ENCODE measurements at places on chromosomes 11 and 22.
A peak's percentile ranks its signal among the peaks of the same experiment; 100 is the strongest.

GRCh38 chr11:88680806-88681205 lies 343.3 kb upstream of the CTSC start:
- DNase-seq: no peak

DNA sequence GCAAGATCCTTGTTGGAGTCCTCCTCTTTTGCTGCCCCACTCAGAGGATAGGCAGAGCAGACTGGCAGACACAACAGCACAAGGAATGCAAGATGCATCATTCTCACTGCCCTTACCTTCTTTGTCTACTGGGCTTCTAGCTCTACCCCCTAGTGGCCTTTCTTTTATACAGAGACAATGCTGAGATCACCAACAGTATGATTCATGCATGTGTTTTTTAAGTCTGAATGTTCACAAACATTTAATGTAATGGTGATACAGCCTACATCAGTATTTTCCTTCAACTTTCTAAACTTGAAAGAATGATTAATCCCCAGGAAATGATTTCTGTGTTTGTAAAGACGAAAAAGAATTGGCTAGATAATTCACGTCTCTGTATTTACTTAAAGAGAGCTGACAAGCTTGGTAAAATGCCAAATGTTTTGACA lies at the start of gene MMP10:
Gene MMP10 (minus strand): TSS at position 138 of the 428 bp plus-strand sequence. CDS start 37 bp downstream, at position 101.
- no peak for DNase-seq

- DNase-seq: no peak
Observed at GRCh38 chr11:105245781-105246315, 106.3 kb upstream of the CARD18 start.

GRCh38 chr11:128859563-128860441 lies 7.3 kb downstream of the KCNJ1 start:
- peak; percentile 49 for DNase-seq

DNA sequence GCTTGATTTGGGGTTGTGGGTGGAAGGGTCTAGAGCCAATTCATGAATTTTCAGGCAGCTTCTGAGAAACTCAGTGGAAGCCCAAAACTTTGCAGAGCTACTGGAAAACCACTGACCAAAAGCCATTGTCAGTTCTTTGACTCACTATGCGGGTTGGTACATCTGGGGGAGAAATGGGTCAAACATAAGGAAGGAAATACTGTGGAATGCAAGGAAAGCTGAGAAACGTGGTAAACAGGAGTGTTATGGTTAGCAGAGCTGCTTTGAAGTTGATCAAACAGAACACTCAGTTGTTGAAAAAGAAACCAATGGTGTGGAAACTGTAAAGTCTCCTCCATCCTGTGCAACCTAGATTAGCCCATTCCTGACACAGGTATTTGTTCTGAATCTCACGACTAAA lies 6.3 kb upstream of the ABTB2 start:
- no peak for DNase-seq

GRCh38 chr11:10294290-10294953 lies 403 bp upstream of the SBF2 start:
- no peak for DNase-seq

- DNase-seq: no peak
Observed at GRCh38 chr22:47198801-47199251, 436.4 kb downstream of the TBC1D22A start.

DNA sequence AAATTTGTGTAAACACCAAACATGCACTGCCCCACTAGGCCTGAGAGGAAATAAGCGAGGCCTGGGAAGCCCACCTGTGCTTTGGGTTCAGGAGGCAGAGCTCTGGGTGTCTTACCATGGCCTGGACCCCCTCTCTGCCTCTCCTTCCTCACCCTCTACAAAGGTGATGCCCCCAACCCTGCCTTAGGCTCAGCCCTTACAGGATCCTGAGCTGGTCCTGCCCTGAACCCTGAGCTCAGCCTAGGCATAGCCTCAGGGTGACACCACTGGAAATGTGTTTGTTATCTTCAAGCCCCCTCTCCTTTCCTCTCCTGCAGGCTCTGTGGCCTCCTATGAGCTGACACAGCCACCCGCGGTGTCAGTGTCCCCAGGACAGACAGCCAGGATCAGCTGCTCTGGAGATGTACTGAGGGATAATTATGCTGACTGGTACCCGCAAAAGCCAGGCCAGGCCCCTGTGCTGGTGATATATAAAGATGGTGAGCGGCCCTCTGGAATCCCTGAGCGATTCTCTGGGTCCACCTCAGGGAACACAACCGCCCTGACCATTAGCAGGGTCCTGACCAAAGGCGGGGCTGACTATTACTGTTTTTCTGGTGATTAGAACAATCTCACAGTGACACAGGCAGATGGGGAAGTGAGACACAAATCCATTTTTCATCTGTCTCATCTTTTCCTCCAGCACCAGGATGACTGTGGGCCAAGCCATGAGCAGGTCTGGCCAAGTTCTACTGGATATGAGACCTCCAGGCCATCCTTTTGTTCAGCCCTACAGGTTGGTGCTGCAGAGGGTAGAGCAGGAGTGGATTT lies 117.8 kb downstream of the GGTLC2 start:
- DNase-seq: no peak

DNA sequence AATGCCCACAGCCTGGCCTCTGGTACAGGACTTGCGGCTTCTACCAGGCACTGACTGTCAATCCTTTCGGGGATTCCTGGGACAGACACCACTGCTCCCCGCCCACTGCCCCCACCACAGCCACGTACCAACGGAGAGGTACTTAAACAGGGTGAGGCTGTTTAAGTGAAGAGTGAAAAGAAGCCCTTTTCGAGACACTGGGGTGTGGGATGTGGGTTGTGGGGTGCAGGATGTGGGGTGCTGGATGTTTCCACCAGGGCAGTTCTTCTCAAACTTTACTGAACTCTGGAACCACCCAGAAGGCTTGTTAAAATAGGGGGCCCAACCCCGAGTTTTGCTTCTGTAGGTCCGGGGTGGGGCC lies 34.2 kb upstream of the PRR5 start:
- DNase-seq: no peak

DNA sequence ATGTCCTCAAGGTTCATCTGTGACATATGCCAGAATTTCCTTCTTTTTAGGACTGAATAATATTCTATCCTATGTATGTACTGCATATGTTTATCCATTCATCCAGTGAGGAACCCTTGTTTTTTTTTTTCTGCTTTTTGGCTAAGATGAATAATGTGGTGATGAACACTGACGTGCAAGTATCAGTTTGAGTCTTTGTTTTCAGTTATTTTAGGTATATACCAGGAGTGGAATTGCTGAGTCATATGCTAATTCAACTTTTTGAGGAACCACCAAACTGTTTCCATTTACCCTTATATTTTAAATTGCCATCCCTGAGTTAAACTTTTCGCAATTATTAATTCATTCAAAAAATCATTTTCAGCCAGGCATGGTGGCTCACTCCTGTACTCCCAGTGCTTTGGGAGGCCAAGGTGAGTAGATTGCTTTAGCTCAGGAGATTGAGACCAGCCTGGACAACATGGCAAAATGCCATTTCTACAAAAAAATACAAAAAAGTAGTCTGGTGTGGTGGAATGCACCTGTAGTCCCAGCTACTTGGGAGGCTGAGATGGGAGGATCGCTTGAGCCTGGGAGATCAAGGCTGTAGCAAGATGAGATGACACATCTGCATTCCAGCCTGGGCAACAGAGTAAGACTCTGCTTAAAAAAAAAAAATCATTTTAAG lies 64.2 kb downstream of the MICAL2 start:
- no peak for DNase-seq

GRCh38 chr22:38220163-38220562 lies 18.4 kb downstream of the MAFF start:
- no peak for DNase-seq

DNA sequence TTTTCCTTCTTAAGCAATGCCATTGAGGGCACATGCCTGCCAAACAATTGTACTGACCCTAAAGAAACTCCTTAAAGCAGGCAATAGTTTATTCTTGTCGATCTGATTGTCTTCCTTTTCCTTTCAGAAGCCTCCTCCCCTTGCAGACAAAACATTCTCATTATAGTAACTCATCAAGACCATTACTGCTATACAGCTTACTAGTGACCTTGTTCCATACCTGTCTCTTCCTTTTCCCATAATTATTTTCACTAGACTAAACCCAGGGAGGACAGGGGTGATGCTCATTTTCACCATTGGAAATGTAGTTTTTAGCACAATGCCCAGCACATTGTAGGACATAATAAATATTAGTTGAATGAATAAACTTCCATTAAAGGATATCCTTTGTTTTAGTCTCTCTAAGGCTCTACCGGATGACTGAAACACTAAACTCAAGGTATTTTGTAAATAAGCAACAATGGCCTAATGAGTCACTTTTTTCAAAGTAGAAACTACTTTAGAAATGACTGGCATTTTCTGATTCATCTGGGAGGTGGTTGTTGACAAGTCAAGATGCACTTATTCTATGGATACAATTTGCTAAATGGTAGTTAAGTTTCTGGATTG lies 9.3 kb upstream of the MSANTD4 start:
- no peak for DNase-seq

DNA sequence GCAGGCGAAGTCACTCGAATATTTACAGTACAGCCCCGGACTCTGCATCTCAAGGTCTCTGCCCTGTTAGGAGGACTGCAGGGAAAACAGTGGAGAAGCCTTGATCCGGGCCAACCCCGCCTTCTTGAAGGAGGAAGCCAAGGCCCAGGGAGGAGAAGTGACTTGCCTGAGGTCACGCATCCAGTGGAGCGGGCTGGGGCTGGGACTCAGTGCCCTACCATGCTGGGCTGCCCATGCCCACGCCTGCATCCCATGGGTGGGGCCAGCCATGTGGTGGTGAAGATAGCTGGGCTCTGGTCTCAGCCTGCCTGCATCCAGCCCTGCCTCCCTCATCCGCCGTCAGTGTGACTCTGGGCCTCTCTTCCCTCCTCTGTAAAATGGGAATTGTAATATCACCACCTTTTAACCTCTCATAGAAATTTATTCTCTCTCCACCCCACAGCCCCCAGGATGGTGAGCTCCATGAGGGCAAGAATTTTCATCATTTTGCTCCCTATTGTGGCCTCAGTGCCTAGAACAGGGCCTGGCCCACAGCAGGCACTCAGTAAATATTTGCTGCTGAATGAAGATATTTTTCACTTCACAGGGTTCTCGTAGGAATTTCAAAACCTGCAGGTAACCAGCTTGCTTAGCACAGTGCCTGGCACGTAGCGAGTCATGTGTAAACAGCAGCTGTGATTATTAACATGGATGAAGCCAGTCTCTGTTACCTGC lies 57.3 kb downstream of the OTOG start:
- no peak for DNase-seq

DNA sequence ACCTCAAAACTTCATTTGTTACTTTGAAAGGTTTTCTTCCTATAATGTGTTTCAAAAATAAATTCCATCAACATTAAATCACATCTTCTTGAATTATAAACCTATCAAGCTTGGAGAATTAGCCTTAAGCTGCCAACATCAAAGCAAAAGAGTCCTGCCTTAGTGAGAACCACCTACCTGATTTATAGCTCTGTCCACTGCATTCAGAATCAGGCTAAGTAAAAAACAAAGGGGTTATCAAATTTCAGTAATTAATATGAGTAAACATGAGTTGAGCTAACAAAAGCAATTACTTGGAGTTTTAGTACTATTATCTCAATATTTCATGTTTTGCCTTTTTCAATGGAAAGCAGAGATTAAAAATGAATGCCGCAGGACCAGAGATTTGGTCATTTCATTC lies 73.9 kb downstream of the CADM1 start:
- no peak for DNase-seq

GRCh38 chr11:60945295-60945667 lies 6.7 kb downstream of the SLC15A3 start:
- no peak for DNase-seq
